ENCODE measurements at places on chromosomes 1 and 21.
A peak's percentile ranks its signal among the peaks of the same experiment; 100 is the strongest.

DNA sequence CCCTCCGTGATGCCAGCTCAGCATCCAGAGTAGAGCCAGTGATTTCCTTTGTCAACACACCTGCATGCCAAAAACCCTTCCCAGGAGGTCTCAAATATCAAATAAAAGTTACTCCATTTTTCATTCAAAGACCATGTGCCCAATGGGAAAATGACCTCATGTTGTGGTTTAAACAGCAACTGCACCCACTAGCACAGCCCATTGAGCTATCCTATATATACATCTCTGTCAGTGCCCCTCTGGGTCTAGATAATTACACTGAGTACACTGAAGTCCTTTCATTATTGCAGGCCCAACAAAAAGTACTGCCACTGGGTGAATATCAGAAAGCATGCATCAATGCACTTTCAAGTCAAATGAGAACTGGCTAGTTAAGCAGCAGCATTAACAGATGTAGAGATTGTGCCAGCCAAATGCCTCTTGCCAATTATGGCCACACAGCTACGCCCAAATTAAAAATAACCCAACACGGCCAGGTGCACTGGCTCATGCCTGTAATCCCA, 117.7 kb downstream of the SLC45A1 start:
- no peak for DNase-seq

- no peak for DNase-seq
These were observed 232.8 kb downstream of the SDCCAG8 start for GRCh38 chr1:243488459-243489157.

GRCh38 chr1:213669964-213670691, 317.6 kb upstream of the PROX1 start:
- no peak for DNase-seq

- DNase-seq: no peak
These were observed 72.7 kb downstream of the KLHDC7A start for GRCh38 chr1:18553388-18553787.

GRCh38 chr1:156726549-156727226, 1.6 kb upstream of the METTL25B start:
- no peak for DNase-seq

DNA sequence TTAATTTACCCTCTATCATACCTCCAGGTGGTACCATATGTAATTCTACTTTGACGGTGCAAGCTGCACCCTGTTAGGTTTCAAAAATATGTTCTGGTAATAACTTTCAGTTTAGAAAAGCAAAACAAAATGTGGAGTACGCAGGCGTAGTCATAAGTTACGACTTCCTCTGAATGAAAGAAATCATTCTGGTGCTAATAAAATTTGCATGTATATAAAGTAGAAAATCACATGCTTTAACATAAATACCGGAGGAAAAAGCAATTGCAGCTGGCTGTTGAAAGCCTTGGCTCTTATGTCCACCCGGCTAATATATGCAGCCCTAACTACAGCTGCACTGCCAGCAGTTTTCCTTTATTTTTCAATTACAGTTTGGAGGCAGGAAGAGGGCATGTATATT, 65.2 kb upstream of the TMPRSS15 start:
- DNase-seq: no peak

DNA sequence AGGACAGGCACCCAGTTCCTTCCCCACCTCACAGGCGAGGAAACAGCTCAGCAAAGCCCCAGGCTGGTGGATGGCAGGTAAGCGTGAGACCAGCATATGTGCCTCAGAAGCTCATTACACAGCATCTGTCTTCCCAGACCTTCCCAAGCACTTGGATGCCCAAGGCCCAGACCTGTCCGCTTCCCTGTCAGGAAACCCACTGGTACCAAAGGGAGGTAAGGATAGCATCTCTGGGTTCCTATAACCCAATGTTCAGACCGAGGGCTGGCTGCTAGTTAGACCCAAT, 3.3 kb downstream of the POFUT2 start:
- no peak for DNase-seq

- DNase-seq: peak; percentile 4
These were observed 3.2 kb downstream of the LRRC42 start for GRCh38 chr1:53949023-53949990.

GRCh38 chr1:114105421-114105979, 48.2 kb downstream of the SYT6 start:
- no peak for DNase-seq

GRCh38 chr1:35536556-35537162, 20.5 kb downstream of the KIAA0319L start:
- DNase-seq: no peak

- no peak for DNase-seq
These were observed 187.8 kb upstream of the PTBP2 start for GRCh38 chr1:96533820-96534219.

- DNase-seq: no peak
These were observed 4.6 kb downstream of the NENF start for GRCh38 chr1:212437179-212437798.

GRCh38 chr1:232178191-232178590, 451.7 kb downstream of the SIPA1L2 start:
- no peak for DNase-seq

DNA sequence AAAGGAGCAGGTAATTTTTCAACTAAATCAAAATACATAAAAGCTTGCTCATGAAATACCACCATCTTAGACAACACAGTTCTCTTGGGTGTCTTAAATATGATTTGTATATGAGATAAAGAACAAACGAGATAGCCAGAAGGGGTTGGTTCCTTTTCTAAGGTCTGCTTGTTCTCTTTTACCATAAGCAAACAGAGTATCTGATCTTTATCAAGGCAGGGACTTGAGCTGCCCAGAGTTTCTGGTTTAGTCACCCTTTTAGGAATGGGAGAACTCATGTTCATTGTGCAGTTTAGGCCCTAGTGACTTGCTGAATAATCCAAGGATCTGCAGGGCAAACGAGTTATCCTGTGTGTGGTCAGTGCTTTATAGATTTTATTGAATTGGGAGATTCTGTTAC, 3.0 kb upstream of the SUCO start:
- no peak for DNase-seq

- no peak for DNase-seq
These were observed 8.8 kb upstream of the ID3 start for GRCh38 chr1:23567996-23568607.

DNA sequence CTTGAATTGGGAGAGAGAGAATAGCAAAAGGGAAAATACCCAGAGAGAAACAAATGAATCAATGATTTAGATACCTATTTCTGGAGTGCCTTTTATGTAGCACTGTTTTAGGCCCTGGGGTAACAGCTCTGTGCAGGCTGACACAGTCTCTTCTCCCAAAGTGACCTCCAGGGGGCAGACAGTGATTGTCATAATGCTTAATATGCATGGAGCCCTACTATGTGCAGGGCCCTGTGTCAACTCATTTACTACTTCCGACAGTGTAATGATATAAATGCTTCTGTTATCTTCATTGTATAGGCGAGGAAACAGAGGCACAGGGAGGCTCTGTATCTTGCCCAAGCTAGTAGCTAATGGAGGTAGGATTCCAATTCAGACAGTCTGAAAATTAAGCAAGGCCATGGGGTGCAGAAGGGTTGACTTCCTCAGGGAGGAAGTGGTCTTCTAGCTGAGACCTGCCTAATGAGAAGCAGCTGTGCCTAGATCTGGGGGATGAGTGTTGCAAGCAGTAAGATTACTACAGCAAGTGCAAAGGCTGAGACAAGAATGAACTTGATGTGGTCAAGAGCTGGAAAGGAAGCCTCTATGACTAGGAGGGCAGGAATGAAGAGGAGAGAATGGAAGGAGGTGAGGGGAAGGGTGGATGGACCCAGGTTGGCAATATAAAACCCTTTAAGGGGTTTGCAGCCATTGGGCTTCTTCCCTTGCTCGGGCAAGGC, 16.2 kb upstream of the SERINC2 start:
- no peak for DNase-seq

GRCh38 chr1:86706018-86706635, 1.8 kb downstream of the SH3GLB1 start:
- DNase-seq: no peak

- no peak for DNase-seq
These were observed 29.3 kb downstream of the ATP5PO start for GRCh38 chr21:33886321-33886720.

- DNase-seq: no peak
These were observed 24.0 kb downstream of the C1QB start for GRCh38 chr1:22676916-22677583.

DNA sequence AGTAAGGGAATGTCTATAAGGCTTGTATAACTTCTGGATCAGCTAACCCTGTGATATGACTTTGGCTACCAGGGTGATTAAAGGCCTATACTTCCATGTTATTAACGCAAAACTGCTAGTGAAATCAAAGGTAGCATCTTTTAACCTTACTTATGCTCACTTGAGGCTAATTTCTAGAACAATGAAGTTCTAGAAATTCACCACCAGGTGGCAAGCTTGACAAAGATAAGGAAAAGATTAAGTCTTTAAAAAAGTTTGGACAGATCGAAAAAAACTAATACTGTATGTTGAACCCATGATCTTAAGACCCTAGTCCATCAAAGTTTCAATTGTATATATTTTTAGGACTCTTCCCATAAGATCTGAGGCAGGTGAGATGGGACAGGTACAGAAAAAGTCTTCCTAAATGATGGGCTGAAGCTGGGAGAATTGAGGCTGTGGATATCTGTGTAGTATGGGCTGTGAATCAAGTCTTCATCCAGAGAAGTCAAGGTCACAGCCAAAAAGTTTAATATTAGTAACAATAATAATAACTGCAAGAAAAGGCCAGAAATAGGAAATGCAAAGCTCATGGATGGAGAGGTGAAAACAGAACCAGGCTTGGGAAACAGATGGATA, 18.8 kb downstream of the KYAT3 start:
- no peak for DNase-seq

DNA sequence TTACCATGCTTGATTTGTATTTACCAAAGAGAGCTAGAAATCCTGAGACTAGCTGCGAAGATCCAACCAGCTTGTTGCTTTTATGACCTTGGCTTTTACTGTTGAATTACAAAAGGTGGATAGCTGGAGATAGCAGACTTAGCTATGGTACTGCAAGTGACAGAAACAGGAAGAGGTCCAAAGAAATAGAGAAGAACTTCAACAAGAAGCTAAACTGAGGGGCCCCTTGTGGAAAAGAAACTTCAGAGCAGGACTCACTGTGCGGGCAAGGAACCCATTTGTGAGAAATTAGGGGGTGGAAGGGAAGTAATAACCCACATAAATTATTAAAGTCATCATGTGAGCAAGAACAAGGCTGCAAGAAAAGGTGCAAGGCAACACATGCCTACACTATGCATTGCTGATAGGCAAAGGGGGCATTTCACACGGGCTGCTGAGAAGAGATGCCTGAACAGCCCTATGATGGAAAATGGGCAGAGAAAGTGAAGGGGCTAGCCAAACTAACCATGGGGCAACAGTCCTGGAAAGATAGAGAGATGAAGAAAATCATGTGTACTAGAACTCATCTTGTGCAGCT, 116.6 kb upstream of the PRDX6 start:
- no peak for DNase-seq

- DNase-seq: peak; percentile 75
These were observed at the start of gene NCF2 for GRCh38 chr1:183590244-183591191. NCF2 (minus strand) TSS chr1:183590459; CDS start chr1:183590329, 130 bp downstream.

- DNase-seq: no peak
These were observed 35.4 kb upstream of the CD1D start for GRCh38 chr1:158145173-158145719.

- DNase-seq: no peak
These were observed 21.7 kb upstream of the ANKRD13C start for GRCh38 chr1:70376196-70376595.

DNA sequence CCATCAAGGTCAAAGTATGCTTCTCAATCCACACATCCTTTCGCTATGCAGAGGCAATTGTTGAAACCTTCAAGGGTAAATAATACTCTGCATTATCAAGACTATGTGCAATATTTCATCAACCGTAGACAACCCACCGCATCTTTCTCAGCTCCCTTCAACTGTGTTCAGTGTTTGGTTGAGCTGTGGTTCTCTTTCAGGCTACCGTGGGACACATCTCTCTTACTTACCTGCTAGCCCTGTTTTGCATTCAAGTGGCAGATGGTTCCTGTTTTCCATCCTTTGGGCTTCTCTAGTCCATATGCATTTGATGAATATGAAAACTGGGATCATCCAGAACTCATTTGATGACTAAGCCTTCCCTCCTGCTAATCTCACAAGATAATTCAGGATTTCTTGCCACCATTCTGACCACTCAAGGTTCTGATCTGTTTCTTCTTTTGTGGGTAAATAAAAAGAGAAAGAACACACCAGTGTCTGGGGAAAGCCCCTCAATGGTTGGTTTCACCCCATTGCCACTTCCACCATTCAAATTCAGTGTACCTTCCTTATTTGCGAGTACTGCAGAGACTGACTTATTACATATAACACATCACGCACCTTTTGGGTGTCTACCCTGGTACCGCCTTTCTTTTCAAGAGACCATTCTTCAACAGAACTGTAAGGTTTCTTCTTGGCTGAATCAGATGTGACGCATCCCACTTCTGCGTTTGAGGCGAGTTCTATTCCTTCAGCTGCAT, 61.7 kb downstream of the BACE2 start:
- no peak for DNase-seq

DNA sequence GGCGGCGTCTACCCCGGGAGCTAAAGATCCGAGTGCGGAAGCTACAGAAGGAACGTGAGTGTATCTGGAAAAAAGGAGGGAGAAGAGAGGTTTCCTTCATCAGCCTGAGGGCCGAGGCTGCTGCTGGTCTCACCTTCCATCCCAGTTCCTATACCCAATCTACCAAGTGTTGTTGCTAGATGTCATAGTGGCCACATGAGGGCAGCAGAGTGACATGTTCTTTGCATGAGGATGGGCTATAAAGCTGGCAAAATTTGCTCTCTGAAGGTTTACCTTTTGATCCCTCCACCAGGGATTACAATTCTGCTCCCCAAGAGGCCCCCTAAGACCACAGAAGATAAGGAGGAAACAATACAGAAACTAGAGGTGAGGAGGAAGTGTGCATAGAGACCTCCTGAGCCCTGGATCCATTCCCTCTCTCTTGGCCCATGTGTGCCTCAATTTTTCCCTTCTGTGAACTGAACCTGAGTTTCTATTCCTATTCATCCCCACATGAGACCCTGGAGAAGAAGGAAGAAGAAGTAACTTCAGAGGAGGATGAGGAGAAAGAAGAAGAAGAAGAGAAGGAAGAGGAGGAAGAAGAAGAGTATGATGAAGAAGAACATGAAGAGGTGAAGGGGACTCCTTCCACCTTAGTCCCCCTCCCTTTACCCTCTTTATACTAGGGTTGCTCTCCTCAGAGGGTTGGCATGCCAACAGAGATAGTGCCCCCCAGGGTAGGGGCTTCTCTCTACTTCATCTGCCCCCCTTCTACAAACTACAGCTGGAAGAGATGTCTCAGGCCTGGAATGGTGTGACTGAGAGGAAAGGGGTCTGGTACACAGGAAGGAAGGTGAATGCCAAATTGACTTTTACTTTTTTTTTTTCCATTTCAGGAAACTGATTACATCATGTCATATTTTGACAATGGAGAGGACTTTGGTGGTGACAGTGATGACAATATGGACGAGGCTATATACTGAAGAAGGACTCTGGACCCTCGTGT, 13.3 kb downstream of the POLR3GL start:
- DNase-seq: peak; percentile 49
